Activated CD4-positive, alpha-beta T cell treated with anti-CD3 and anti-CD28 coated beads for 36 hours (primary cell): ENCODE measurements at places on chromosomes 13 and 19. TPM values are rescaled to one million over a fixed set of nuclear protein-coding genes. Genes with fewer than 3 reads are reported as not detected.

- no peaks in the 10 kb centered on the region for H3K27me3 ChIP-seq
- peak overlapping the region; percentile 80 for H3K27ac ChIP-seq
- H3K36me3 ChIP-seq = peaks cover 20% of the 10 kb centered on the region
- peaks cover 55% of the 10 kb centered on the region for H3K4me1 ChIP-seq
- peak; percentile 70 for DNase-seq
These were observed 5.7 kb downstream of the R3HDM4 start for GRCh38 chr19:907183-907853.

GRCh38 chr19:49408816-49409440, 14.3 kb downstream of the PTH2 start:
- H3K27me3 ChIP-seq = no peaks in the 10 kb centered on the region
- H3K4me1 ChIP-seq = peaks cover 60% of the 10 kb centered on the region
- no peak for DNase-seq
- H3K36me3 ChIP-seq = no peaks in the 10 kb centered on the region

GRCh38 chr19:8592231-8593009, 15.2 kb upstream of the MYO1F start:
- peaks cover 2% of the 10 kb centered on the region for H3K36me3 ChIP-seq
- H3K4me3 ChIP-seq = peak overlapping the region; percentile 70
- H3K27ac ChIP-seq = no peak overlapping the region
- DNase-seq = peak; percentile 99
- H3K27me3 ChIP-seq = no peaks in the 10 kb centered on the region
- peaks cover 15% of the 10 kb centered on the region for H3K4me1 ChIP-seq

GRCh38 chr13:91804724-91805123, 406.3 kb downstream of the GPC5 start:
- H3K36me3 ChIP-seq = no peaks in the 10 kb centered on the region
- no peak overlapping the region for H3K4me3 ChIP-seq
- H3K27me3 ChIP-seq = no peaks in the 10 kb centered on the region
- no peak overlapping the region for H3K27ac ChIP-seq
- no peak for DNase-seq

DNA sequence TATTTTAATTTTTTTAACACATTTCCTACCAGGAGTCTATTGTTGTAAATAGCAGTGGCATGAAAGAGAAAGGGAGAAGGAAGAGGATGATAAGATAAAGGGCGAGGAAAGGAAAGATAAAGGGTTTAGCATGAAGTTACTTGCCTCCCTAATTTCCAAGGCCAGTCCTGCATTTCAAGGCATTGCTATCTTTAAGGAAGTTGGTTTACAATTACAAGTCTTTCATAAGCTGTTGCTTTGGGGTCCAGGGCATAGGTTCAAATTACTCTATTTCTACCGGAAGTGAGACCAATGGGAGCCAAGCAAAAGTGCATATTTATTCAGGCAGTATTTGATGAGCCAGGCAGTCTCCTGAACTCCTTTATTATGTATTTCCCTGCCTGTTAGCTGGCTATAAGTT, 27.7 kb upstream of the UBL3 start:
- no peaks in the 10 kb centered on the region for H3K4me1 ChIP-seq
- no peak for DNase-seq

DNA sequence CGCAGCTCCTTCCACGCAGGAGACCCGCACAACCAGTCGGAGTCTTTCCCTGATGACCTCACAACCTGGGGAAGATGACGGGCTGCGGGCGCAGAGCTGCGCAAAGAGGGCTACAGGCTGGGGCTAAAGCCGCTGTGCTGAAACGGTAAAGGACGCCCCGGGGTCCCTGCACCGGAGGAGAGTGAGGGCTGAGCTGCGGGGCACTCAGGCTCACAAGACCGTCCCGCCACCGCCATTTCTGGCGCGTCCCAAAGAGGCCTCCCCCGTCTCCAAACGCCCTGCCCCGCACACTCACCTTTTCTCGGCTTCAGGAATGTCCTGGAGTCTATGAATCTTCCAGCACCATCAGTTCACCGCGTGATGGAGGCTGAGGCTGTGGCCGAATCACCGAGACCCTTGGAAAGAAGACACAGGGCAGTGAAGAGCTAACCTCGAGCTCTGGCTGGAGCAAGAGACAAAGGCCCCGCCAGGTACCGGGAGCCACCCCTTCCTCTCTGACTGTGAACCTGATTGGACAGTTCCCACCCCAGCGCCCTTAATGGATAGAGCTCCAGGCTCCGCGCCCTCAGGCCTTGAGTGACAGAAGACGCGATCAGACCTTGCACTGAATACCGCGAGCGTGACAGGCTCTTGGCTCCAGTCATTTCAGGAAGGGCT, 41.8 kb upstream of the ZNF429 start:
- H3K4me3 ChIP-seq = peak overlapping the region; percentile 82
- peaks cover 3% of the 10 kb centered on the region for H3K4me1 ChIP-seq
- peak overlapping the region; percentile 82 for H3K27ac ChIP-seq
- H3K36me3 ChIP-seq = peaks cover 20% of the 10 kb centered on the region
- peaks cover 10% of the 10 kb centered on the region for H3K27me3 ChIP-seq

DNA sequence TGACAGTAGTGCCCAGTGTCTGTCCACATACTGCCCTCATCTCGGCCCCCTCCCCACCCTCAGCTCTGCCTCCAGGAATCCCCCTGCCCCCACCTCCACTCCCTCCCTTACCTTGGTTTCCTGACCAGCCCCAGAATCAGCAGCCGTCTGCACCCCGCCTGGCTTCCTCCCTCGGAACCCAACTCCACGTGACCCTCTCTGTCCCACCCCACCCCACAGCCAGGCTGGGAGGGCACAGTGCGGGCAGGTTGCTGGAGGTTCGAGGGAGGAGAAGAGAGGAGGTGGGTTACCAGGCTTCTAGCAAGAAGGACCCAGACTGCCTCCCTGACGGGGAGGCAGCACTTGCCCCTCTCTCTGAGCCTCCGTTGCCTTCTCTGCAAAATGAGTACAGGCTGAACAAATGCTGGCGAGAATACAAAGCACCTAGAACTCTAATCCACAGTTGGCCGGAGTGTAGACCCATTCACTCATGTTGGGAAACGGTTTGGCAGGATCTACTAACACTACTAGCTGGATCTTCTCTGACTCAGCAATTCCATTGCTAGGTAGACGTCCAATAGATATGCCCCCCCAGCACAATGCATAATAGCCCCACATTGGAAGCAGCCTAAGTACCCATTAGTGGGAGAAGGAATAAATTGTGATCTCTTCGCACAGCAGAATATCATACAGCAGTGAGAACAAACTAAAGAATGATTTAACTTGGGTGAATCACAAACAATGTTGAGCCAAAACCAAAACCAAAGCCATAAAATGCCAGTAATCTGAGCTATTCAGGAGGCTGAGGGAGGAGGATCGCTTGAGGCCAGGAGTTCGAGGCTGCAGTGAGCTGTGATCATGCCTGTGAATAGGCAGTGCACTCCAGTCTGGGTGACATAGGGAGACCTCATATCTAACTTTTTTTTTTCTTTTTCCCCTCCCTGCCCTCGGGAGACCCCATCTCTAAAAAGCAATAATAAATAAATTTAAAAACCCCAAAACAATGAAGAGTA, at the start of gene RASAL3:
Gene RASAL3 (minus strand): TSS at position 151 of the 992 bp plus-strand sequence. CDS start 186 bp downstream, outside the sequence.
- peak within 1 kb of the TSS; percentile 84 for H3K4me3 ChIP-seq
- peaks cover 69% of the 10 kb centered on the region for H3K4me1 ChIP-seq
- H3K36me3 ChIP-seq = peaks cover 32% of the 10 kb centered on the region

DNA sequence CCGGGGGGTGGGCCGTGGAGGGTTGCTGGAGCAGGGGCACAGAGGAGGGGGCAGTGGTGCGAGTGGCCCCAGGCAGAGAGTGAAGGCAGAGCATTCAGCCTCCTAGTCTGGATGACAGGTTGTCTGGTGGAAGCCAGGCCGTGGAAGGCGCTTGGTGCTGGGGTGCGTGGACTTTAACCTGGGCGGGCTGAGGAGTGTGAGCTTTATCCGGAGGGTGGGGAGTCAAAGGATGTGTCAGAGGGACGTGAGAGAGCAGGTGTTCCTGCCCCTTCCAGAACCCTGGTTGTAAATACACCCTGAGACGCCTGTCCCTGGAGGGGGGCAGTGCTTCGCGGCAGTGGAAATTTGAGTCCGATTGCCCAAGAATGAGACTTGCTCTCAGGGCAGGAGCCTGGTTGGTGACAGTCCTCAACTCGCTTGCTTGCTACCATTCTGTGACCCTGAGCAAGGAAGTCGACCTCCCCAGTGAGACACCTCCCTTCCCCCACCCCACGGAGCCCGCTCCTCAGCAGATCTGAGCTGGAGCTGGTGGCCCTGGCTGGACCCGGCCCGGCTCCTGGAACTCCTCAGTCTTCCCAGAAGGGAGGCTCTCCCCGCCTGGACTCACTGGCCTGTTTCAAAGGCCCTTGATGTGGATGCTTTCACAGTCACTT, 2.3 kb downstream of the SPPL2B start:
- no peak overlapping the region for H3K4me3 ChIP-seq
- no peaks in the 10 kb centered on the region for H3K27me3 ChIP-seq
- H3K4me1 ChIP-seq = peaks cover 57% of the 10 kb centered on the region
- H3K36me3 ChIP-seq = peaks cover 27% of the 10 kb centered on the region
- H3K27ac ChIP-seq = no peak overlapping the region

DNA sequence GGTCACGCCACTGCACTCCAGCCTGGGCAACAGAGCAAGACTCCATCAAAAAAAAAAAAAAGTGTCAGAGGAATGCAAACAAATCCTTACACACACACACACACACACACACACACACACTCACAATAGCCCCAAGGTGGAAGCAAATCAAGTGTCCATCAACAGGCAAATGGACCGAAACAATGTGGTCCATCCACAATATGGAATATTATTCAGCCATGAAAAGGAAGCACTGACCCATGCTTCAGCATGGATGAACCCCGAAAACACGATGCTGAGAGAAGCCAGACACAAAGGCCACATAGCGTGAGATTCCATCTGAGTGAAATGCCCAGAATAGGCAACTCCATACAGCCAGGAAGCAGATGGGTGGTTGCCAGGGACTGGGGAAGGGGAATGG, 16.5 kb upstream of the KLF2 start:
- H3K27me3 ChIP-seq = no peaks in the 10 kb centered on the region
- no peak overlapping the region for H3K27ac ChIP-seq
- no peaks in the 10 kb centered on the region for H3K36me3 ChIP-seq
- DNase-seq = no peak
- H3K4me3 ChIP-seq = no peak overlapping the region

DNA sequence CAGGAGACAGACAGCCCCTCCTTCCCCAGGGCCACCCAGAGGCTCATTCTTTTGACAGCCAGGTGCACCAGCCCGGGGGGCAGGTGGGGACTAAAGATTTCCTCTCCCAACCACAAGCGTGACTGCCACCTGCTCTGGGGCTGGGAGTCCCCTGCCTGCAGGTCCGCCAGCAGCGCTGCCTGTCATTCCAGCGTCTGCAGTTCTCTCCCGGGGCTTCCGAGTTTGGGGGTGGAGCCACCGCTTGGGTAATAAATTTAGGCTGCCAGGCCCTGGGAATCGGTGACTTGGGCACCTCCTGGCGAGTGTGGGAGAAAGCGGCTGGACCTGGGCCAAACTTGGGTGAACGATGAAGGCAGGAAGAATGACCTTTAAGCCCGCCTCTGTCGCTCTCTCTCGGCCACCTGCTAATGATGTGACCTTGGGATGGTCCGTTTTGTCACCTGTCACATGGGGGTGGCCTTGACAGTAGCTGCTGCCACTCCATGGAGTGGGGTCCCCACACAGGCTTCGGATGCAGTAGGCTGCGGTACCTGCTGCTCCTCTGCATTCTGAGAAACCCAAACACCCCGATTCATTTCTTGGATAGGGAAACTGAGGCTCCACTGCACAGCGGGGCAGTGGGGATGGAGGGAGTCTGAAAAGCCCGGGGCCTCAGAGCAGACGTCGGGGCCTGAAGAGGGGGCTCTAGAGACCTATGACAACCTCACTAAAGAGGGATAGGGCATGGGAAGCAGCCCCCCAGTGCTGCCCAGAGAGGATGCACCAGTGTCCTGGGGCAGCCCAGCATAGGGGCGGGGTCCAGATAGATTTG, 12.8 kb downstream of the FUT6 start:
- H3K27ac ChIP-seq = peak overlapping the region; percentile 84
- peaks cover 4% of the 10 kb centered on the region for H3K4me1 ChIP-seq
- DNase-seq = peak; percentile 49
- H3K4me3 ChIP-seq = peak overlapping the region; percentile 92
- no peaks in the 10 kb centered on the region for H3K36me3 ChIP-seq

DNA sequence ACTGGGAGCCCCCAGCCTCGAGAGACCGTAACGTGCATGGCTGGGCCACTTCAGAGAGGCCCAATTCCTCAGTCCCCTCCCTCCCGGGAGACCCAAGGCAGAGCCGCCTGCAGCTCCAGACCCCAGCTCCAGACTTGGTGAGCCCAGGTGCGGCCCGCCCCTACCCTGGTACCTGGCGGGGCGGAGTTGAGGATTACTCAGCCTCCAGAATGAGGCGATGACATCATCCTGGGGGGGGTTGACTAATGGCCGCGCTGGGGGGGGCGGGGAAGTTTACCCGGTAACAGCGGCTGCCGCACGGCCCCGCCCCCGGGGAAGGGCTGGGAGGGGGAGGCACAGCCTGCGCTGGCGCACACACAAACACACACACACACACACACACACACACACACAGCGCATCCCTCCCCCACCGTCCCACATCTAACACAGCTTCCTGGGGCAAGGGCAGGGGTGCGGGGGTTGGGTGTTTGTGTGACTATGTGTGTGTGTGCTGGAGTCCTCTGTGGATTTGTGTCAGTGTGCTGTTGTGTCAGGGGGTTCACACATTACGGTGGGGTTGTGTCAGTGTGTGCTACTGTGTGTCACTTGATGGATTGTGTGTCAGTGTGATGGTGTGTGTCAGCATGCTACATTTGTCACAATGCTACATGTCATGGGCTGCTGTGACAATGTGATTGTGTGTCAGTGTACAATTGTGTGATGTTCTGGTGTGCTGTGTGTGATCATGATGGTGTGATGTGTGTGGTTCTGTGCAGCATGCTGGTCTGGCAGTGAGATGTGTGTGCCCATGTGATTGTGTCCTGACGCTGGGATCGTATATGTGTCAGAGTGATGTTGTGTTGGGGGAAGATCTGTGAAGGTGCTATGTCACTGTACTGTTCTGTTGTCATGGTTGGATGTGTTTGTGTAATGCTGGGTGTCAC, 10.3 kb upstream of the BBC3 start:
- no peak overlapping the region for H3K27ac ChIP-seq
- H3K4me1 ChIP-seq = peaks cover 36% of the 10 kb centered on the region
- peaks cover 3% of the 10 kb centered on the region for H3K27me3 ChIP-seq

GRCh38 chr19:19446655-19447437, 41.4 kb downstream of the GATAD2A start:
- DNase-seq = no peak
- no peaks in the 10 kb centered on the region for H3K27me3 ChIP-seq
- peak overlapping the region; percentile 91 for H3K27ac ChIP-seq
- peaks cover 84% of the 10 kb centered on the region for H3K4me1 ChIP-seq
- peaks cover 27% of the 10 kb centered on the region for H3K36me3 ChIP-seq

GRCh38 chr13:42602906-42603305, 29.0 kb downstream of the TNFSF11 start:
- no peak overlapping the region for H3K4me3 ChIP-seq
- peaks cover 10% of the 10 kb centered on the region for H3K4me1 ChIP-seq
- no peak overlapping the region for H3K27ac ChIP-seq
- H3K36me3 ChIP-seq = peaks cover 5% of the 10 kb centered on the region
- no peak for DNase-seq

MOB3A gene
- 156 TPM for total RNA-seq

SWSAP1 gene
- total RNA-seq = 1.7 TPM

CBY2 gene
- total RNA-seq = not detected

ZNF583 gene
- 3.0 TPM for total RNA-seq

BEST2 gene
- not detected for total RNA-seq

GNA15 gene
- total RNA-seq = 64.9 TPM

PDE4C gene
- not detected for total RNA-seq

CEACAM16 gene
- not detected for total RNA-seq

C19orf18 gene
- 0.46 TPM for total RNA-seq

GSX1 gene
- total RNA-seq = not detected

CEACAM3 gene
- not detected for total RNA-seq

SELENOV gene
- total RNA-seq = not detected

CNN1 gene
- not detected for total RNA-seq

TEX29 gene
- total RNA-seq = 0.46 TPM
